ENCODE measurements at places on chromosomes 16 and 17.
A peak's percentile ranks its signal among the peaks of the same experiment; 100 is the strongest.

DNA sequence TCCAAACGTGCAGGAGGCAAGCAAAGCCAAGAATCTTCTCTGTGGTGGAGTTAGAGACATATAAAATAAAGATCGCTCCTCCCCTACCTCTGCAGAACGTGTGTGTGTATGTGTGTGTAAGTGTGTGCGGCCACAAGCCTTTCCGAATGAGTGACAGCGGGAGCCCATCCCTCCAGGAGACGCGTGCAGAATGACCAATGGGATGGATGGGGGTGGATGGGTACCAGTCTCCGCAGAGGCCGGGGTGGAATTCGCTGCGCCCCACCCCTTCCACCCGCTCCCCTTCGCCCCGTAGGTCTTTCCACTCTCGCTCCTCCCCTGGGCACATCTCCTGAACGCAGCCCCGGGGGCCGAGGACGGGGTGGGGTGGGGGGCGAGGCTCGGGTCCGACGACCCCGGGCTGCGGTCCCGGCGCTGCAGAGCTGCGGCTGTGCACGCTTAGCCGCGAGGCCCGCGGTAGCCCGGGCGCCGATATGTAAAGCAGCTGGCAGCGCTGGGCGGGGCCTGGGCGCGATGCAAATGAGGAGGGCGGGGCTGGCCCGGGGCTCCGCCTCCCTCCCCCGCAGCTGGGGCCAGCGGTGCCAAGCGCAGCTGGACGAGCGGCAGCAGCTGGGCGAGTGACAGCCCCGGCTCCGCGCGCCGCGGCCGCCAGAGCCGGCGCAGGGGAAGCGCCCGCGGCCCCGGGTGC is at the start of gene PRKCB:
Gene PRKCB, plus strand, starts transcription at position 594 of the 688 bp plus-strand sequence.
- DNase-seq, result peak; percentile 77

DNA sequence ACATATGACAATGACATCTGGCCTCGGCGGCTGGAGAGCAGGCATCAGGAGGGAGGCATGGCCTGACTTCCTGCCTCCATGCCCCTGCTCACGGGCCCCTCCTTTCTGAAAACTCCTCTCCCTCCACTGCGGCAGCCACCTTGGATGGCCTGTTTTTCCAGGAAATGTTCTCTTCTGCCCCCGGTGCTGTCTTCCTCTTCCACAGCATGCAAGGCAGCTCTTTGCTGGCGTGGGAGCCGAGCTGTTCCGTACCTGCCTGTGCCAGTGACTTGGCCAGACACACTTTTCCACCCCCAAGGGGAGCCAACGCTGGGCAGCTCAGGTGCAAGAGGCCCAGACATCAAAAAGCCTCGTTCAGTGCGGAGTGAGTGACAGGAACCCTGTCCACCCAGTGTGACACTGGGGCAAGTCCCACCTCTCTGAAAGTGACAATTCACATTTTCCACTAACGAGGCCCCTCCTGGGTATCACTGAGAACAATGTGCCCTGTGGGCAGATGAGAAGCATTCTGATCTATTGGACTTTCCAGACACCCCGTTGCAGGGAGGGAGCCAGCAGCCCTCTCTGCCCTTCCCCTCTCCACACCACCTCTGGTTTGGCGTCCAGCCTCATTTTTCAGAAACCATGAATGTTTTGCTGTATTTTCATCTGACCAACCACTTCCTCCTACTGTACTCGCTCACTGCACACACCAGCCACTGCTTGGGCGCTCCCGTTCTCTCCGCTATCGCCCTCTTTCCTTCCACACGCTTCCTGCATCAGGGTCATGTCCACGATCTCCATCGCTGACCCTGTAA is 31.2 kb downstream of the NSMCE1 start:
- DNase-seq, result no peak

DNA sequence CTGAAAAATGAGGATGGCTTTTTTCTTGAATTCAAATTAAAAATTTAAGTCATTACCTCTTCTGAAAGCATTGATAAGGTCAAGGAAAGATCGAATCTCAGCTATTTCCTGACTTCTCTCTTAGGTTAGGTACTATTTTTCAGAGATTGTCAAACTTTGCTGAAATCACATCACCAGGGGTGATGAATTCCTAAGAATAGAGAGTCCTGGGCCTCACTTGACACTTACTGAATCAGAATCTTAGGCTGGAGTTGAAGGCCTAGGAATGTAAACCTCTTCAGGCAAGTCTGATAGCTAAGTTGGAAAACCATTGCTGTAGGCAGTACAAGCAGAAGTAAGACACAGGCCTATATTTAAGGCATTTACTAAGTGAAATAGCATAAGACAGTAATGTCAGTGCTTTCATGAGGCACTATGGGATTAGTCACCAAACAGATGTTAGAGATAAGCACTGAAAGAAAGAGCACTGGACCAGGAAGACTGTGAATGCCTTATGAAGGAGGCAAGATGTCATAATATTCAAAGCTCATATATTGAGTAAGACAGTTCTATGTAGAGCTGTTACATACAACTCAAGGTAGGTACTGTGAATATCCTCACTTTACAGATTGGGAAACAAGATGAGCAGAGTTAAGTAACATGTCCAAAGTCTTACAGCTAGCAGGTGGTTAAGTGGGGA is 21.5 kb downstream of the DCAF7 start:
- no peak for DNase-seq

GRCh38 chr16:2077696-2078095 is 29.9 kb downstream of the TSC2 start:
- no peak for DNase-seq

- no peak for DNase-seq
Observed at GRCh38 chr16:4981473-4981872, 23.3 kb downstream of the SEC14L5 start.

DNA sequence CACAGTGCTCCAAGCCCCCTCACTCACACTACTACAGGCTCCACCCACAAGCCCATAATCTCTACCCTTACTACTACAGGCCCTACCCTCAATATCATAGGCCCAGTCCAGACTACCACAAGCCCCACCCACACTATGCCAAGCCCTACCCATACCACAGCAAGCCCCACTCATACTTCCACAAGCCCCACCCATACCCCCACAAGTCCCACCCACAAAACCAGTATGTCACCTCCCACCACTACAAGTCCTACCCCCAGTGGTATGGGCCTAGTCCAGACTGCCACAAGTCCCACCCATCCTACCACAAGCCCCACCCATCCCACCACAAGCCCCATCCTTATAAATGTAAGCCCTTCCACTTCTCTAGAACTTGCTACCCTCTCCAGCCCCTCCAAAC is 13.8 kb downstream of the RIPOR1 start:
- no peak for DNase-seq

DNA sequence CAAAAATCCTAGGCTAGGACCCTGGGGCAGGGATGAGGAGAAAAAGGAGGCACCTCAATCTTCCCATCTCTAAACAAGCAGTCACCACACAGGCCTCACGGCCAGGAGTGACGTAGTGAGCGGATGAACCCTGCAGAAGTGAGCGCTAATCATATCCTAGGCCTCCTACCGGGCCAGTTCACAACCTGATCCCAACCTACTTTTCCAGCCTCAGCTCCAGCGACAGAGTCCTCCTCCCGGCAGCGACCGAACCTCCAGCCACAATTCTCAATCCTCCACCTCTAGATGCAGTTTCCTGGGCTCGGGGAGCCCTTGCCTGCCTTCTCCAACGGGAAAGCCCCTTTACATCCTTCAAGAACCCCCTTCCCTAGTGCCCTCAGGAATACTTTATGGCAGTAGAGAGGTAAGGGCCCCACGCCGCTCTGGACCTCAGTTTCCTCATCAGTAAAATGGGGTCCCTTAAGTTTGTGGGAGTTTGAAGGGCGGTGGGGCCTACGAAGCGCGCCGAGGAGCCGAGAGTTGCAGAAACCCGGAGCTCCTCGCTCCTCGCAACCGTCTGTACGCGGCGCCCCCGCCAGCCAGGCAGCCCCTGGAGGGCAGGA is 1.4 kb downstream of the ZNF668 start:
- DNase-seq, result no peak

GRCh38 chr16:31461201-31461920 is 2.1 kb downstream of the ARMC5 start:
- DNase-seq, result no peak

GRCh38 chr17:75561927-75562603 is 25.5 kb upstream of the MYO15B start:
- DNase-seq, result no peak

GRCh38 chr16:50709980-50710379 is 16.6 kb downstream of the NOD2 start:
- no peak for DNase-seq

- no peak for DNase-seq
Observed at GRCh38 chr16:10930755-10931093, 11.5 kb downstream of the DEXI start.

DNA sequence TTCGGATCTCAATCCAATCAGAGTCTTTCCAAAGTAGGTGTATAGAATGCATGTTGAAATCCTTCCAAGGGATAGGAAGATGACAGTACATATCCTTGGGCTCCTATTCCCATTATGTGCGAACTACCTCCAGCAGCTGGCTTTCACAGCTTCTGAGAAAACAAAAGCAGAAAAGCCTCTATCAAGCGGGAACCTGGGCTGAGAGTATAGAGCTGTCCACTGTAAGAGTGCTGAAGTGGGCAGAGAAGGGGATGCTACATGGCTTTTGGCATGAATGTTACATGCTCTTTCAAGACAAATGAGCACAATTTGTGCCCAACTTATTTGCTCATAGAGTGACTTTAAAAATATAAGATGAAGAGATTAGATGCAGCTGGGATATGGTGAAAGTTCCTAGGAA is 993.5 kb downstream of the CDH8 start:
- DNase-seq, result no peak

GRCh38 chr17:10631048-10631700 is 25.9 kb downstream of the MYH3 start:
- DNase-seq, result peak; percentile 57

GRCh38 chr16:606656-607307 is 16.9 kb downstream of the RAB40C start:
- no peak for DNase-seq

DNA sequence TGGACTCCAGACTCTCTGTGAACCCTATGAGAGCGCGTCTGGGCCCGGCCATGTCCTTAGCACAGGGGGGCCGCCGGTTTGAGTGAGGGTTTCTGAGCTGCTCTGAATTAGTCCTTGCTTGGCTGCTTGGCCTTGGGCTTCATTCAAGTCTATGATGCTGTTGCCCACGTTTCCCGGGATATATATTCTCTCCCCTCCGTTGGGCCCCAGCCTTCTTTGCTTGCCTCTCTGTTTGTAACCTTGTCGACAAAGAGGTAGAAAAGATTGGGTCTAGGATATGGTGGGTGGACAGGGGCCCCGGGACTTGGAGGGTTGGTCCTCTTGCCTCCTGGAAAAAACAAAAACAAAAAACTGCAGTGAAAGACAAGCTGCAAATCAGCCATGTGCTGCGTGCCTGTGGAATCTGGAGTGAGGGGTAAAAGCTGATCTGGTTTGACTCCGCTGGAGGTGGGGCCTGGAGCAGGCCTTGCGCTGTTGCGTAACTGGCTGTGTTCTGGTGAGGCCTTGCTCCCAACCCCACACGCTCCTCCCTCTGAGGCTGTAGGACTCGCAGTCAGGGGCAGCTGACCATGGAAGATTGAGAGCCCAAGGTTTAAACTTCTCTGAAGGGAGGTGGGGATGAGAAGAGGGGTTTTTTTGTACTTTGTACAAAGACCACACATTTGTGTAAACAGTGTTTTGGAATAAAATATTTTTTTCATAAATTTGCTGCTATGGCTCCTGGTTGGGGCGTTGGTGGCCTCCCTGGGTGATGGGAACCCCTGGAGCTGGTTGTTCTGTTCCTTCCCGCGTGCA is 23.1 kb downstream of the STAT5A start:
- no peak for DNase-seq

DNA sequence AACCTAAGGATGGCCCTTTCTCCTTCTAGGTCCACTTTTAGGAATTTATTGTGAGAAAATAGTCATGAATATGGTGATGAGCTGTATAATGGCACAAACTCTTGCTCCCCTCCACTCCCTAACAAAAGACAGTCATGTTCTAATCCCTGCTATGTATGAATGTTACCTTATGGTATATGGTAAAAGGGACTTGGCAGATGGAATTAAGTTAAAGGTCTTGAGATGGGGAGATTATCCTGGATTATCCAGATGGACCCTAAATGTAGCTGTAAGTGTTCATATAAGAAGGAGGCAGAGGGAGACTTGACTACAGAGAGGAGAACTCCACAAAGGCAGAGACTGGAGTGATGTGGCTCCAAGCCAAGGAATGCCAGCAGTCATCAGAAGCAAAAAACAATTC is 296.1 kb downstream of the SOX9 start:
- no peak for DNase-seq

DNA sequence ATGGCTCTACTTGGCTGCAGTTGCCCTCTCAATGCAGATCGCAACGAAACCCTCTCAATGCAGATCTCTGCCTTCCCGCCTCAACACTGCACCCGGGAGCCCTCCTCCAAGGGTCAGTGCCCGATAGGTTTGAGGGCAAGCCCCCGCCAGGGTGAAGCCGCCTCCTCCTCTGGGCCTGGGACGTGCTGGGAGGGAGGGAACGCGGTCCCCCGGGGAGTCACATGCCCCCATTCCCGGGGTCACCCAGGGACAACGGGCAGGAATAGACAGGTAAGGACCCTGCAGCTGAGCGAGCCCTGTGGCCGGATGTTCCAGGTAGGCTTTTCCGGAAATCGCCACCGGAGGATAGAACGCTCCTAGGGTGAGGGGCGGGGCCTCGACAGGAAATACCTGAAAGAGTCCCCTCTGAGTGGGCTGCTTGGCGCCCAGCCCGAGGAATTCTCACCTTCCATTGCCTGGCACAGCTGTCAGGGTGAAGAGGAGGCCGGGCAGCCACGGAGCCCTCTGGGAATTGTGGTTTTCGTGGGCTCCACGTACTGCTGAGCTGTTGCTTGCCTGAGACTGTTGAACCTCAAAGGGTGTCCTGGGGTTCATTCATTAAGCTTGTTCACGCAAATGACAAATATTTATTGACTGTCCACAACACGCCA is 12.8 kb downstream of the ZNF174 start:
- DNase-seq, result no peak

- no peak for DNase-seq
Observed at GRCh38 chr17:74404789-74405188, 27.1 kb upstream of the GPRC5C start.

- DNase-seq, result no peak
Observed at GRCh38 chr17:22512997-22513538, 820.7 kb downstream of the KCNJ18 start.

- no peak for DNase-seq
Observed at GRCh38 chr16:49599281-49599680, 225.7 kb downstream of the C16orf78 start.

All from neural crest cell (in vitro differentiated cells).